ENCODE measurements at places on chromosomes 12 and 14.

GRCh38 chr12:31362115-31362758 lies 36.3 kb upstream of the SINHCAF start:
- DNase-seq, result peak; percentile 15

- no peak for DNase-seq
Measured at GRCh38 chr12:58750484-58750883, 169.8 kb downstream of the LRIG3 start.

- no peak for DNase-seq
Measured at GRCh38 chr14:61492474-61492873, 171.1 kb downstream of the PRKCH start.

DNA sequence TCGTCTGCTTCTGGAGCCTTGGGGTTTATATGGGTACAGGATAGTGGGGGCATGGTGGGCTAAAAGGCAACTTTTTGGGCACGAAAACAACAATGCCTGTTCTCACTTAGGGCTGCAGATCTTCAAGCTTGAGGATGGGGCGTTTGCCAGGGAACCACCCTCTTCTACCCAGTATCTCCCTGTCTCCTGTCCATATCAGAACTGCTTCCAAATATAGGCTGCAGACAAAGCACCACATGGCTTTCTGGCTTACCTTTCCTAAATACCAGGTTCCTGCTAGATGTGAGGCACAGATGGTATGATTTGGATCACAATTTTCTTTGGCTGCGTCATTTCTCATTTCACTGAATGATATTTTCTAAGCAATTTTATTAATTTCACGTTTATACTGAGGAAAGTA lies 70.4 kb downstream of the CMAS start:
- no peak for DNase-seq

- no peak for DNase-seq
Measured at GRCh38 chr12:53561590-53561953, 54.3 kb upstream of the NPFF start.

DNA sequence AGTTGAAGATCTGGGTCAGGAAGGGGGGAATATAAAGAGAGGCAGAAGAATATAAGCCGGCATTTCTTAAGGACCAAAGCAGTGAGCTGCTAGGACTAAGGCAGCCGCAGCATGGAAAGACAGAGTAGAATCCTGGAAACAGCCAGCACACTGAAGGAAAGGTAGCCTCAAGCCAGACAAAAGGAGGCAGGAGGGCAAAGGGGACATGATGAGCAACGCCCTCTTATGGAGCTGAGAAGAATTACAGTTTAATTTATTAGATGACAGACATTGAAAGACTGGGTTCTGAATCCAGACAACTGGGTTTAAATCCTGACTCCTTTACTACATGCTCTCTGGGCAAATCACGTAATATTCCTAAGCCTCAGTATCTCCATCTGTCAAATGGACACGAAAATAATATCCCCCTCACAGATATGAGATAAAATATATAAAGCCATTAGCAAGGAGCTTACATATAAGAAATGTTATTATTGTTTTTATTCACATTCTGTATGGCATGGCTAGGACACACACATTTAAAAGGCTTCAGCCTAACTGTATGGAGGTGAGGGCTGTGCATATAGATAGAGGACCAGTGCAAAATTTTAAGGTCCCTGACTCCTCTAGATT lies 8.1 kb upstream of the PCED1B start:
- no peak for DNase-seq

DNA sequence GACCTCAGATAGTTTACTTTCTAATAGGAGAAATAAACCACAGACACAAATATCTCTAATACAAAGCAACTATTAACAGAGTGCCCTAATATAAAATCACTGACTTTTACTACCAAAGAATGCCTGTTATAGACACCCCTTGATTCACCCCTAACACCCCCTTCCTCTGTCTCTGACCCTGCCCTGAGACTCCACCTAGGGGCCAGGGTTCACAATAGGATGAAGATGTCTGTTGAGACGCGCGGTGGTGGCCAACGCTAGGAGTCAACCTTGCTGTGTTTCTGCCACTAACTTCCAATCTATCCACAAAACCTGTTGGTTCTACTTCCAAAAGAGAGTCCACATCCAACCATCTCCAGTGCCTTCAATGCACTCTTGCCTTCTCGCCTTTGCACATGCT lies 10.9 kb upstream of the TC2N start:
- DNase-seq, result no peak

DNA sequence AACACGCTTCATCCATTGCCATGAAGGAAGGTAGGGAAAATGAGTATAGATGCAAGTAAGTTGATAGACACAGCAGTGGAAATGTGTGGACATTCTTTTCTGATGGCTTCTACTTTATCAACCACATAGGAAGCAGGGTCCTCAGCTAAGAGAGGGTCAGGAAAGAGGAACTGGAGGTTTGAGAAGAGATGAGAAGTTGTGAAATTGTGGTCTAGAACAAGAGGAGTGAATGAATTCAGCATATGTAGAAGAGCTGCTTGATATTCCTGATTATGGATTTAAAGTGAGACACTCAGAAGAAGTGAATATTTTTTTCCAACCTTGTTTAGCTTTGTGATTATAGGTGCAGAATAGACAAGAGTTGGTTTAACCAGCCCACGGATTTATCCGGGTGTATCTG lies 128.5 kb downstream of the SLC15A5 start:
- no peak for DNase-seq

- no peak for DNase-seq
Measured at GRCh38 chr14:72315714-72316113, 383.5 kb downstream of the RGS6 start.

- no peak for DNase-seq
Measured at GRCh38 chr12:91574391-91574790, 391.8 kb upstream of the DCN start.

GRCh38 chr12:55470088-55470829 lies at the start of gene OR6C70:
Gene OR6C70 (minus strand): TSS chr12:55470138. CDS start chr12:55470138, 0 bp downstream.
- no peak for DNase-seq

GRCh38 chr12:14852880-14853279 lies 9.6 kb upstream of the ART4 start:
- DNase-seq, result no peak

GRCh38 chr12:108629151-108629550 lies 4.5 kb downstream of the SELPLG start:
- DNase-seq, result peak; percentile 40

DNA sequence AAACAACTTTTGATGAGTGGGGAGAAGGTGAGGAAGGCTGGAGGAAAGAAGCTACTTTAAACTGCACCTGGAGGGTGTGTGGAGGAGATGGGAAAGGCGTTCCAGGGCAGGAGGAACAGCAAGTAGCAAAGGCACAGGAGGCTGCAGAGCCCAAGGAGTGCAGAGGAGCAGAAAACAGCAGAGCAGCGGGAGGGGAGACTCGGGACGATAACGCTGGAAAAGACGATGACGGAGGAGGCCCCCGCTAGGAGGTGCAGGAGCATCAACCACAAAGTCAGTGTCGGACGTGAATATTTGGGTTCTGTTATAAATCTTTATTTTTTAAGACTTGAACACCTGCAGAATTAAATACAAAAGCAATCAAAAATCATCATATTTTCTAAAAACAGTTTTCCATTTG lies 44.9 kb downstream of the LGMN start:
- DNase-seq, result no peak

DNA sequence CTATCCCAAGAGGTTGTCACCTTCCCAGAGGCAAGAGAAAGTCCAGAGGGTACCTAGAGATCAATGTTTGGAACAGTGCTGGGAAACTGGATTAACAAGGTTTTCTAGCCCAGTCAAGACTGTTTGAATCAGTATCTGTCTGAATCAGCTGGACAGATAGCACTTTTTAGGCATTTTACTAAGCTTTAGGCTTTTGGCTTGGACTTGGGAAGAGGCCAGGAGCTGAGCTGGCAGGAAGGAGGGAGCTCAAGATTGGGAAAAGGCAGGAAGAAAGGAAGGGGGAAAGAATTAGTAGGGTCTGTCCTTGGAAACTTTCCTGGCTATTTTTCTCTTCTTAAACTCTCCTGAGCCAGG lies 8.3 kb downstream of the IKZF4 start:
- DNase-seq, result no peak

- no peak for DNase-seq
Measured at GRCh38 chr12:130537655-130538054, 178.4 kb downstream of the RIMBP2 start.

GRCh38 chr12:1591034-1591433 lies 3.3 kb downstream of the FBXL14 start:
- DNase-seq, result peak; percentile 41

- no peak for DNase-seq
Measured at GRCh38 chr12:11954181-11954580, 116.6 kb upstream of the BCL2L14 start.

- DNase-seq, result no peak
Measured at GRCh38 chr14:22821193-22822015, 6.2 kb upstream of the SLC7A7 start.

GRCh38 chr12:18808221-18808620 lies 70.3 kb downstream of the CAPZA3 start:
- no peak for DNase-seq

DNA sequence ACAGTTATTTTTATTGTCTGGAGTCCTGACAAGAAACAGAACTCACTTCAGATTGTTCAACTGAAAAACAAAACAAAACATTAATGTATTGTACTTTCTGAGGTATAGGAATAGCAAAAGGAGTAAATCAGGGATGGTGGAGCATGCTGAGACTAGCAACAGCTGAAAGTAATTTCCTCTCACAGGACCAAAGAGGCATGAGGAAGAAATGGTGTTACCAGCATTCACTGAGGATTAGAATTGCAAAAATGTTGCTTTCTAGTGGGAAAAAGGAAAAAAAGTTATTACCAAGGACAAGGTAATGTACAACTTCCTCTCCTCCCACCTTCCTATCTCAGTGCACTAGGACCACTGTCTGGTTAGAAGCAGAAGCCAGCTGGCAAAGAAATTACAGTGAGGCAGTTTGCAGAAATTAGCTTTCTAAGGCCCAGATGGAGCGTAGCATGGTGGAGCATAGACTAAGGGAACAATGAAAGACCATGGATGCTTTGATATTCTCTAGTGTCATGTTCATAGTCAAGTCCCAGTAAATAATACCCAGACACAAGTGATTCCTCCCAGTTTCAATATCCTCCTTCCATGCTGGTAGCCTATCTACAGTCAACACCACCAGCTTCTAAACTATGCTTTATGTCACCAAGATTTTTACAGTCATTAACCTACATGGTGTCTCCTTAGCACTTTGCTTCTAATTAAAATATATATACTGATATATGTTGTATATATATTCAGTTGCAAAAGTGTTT lies 133.7 kb upstream of the DCN start:
- DNase-seq, result no peak

- no peak for DNase-seq
Measured at GRCh38 chr12:107590814-107591375, 94.7 kb upstream of the PWP1 start.

DNA sequence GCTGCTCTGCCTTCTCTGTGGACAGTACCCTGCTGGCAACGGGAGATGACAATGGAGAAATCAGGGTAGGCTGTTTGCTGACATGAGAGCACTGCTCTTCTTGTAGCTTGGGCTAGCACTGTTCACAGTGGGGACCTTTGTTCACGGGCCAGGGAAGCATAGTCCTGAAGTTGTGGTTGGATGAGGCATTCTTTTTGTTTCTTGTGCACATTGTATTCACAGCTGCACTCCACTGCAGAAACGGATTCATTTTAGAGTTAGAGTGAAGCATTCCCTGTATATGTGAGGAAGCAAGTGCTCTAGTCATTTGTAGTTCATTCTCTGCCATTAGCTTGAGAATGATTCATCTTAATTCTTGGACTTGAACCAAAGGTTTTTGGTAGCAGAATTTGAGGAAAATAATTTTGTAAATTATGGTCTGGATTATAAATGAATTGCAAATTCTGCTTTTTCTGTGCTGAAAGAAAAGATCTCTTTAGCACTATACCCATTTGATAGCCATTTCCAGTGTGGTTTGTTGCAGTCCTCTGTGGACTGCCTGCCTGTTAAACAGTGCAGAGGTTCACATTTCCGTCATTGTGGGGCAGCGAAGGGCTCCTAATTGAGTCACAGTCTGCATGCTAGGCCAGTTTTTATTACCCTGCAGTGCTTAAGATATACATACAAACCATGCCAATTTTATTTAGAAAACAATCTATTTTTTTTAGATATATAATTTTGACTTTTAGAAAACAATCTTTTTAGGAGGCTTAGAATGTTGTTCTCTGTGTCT lies 80.6 kb downstream of the APAF1 start:
- peak; percentile 79 for DNase-seq

DNA sequence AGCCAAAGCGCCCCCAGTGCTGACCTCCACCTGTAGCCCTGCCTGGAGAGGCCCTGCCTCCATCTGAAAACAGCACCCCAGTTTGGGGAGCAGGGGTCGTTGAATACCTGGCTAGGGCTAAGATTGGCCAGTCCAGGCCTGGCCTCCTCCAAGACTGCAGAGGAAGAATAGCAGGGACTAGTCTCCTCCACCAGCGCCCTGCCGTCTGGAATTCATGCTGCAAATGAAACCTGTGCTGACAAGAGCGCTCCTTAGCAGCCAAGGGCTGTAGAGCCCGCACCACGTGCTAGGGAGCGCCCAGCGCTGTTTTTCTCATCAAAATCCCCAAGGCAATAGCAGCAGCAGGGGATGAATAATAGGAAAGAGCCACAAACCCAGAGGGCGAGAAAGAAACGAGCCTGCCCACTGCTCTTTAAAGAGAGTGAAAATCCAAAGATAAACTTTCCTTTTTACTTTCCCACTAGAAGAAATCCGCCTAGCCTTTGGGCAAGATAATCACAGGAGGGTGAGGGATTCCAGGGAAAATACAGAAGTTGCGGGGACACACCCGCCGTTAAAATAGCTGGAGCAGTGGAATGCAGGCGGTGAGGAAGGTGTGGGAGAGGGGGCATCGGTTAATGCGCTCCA lies 3.3 kb downstream of the COL2A1 start:
- peak; percentile 22 for DNase-seq

DNA sequence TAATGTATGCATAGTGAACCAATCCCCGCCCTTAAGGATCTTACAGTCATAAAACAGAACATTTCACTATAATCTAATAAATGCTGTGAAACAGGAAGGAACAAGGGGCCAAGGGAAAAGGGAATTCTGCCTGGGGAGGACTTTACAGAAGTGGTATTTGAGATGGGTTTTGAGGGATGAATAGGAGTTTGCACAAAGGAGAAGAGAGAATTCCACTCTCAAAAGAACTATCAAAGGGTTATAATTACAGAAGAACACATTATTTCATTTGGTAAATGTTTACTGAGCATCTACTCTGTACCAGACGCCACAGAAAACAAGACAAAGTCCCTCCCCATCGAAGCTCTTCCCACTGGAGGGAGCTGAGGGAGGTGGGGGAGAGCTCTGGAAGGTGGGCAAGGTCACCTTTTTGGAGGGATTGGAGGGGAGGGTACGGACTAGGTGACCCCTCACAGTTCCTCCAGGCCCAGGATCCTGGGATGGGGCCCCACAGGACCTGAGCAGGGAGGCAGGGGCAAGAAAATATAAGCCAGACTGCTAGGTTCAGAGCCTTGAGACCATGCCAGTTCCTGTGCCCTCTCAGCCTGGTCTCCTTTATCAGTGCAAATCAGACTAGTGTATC lies 24.5 kb downstream of the PHETA1 start:
- no peak for DNase-seq

- DNase-seq, result peak; percentile 16
Measured at GRCh38 chr12:69099201-69099837, 140.1 kb upstream of the CPSF6 start.
